Heart left ventricle (tissue), 16 donors: ENCODE measurements at places on chromosomes 1 and 21. TPM values are rescaled to one million over a fixed set of nuclear protein-coding genes. Genes with fewer than 3 reads are reported as not detected.

HSPB7 gene
- 4,537 TPM for total RNA-seq

RNF11 gene
- total RNA-seq, result 138 TPM

DNA sequence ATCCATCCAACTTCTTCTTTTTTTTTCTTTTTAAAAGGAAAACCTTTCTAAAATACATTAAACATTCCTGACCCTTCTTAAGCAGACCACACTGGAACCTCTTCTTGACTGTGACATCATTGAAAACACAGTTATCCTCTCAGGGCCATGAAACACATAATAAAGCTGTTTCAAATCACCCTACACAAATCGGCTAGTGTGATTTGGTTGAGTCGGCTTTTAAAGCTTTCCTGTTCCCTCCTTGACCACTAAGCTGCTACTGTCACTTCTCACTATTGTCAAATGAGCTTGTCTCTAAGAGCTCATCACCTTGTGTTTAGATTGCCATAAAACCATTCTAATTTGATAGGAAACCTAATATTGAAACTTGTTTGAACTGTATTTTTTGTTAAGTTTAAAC, 5.9 kb downstream of the USP24 start:
- no peak overlapping the region for H3K27ac ChIP-seq
- H3K4me3 ChIP-seq, result no peak overlapping the region
- peaks cover 85% of the 10 kb centered on the region for H3K4me1 ChIP-seq

- no peaks in the 10 kb centered on the region for H3K36me3 ChIP-seq
- DNase-seq, result no peak
- no peak overlapping the region for H3K4me3 ChIP-seq
- no peak overlapping the region for H3K27ac ChIP-seq
- H3K4me1 ChIP-seq, result no peaks in the 10 kb centered on the region
Observed at GRCh38 chr1:154822233-154822632, 47.8 kb downstream of the KCNN3 start.

- H3K27ac ChIP-seq, result no peak overlapping the region
- H3K4me3 ChIP-seq, result no peak overlapping the region
- H3K4me1 ChIP-seq, result no peaks in the 10 kb centered on the region
- no peaks in the 10 kb centered on the region for H3K27me3 ChIP-seq
- no peak for DNase-seq
Observed at GRCh38 chr1:39819091-39819812, 30.6 kb upstream of the BMP8B start.

DNA sequence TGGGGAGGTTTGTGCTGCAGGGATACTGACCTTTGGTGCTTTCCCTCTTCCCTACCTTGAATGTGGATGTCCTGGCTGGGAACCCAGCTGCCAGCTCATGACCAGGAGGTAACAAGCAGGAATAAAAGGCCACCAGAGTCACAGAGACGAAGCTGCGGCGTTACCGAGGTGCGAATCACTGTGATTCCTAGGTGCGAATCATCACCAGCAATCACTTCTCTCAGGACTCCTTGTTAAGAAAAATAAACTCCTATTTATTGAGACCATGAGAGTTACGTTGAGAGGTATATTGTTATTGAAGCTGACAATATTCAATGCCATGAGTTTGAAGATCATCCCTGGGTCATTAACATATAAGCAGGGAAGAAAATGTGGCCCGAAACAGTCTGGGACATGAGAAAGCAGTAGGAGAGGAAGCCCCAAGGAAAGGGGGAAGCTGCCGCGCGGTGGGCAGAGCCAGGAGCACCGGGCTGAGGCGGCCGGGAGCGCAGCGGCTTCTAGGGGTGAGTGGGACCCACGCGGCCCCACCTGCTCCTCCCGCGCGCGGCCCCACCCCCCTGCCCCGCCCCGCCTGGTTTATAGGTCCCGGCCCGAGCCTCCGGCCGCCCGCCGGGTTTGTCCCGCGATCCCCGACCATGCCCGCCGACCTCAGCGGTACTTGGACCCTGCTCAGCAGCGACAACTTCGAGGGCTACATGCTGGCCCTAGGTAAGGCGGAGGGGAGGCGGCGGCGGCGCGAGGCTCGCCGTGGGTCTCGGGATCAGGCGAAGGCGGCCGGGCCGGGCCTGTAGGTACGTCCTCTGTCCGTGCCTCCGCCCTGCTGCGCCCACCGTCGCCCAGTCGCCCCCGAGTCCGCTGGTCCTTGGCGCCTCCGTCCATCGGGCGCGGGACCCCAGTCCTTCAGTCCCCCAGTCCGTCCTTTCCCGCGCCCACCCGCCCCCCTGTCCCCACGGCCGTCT, at the start of gene RBP7:
TSS of gene RBP7 (plus strand) at position 605 of the 959 bp plus-strand sequence. CDS start at position 636, 31 bp downstream.
- H3K4me1 ChIP-seq, result no peaks in the 10 kb centered on the region
- H3K36me3 ChIP-seq, result no peaks in the 10 kb centered on the region
- peak; percentile 42 for DNase-seq

DNA sequence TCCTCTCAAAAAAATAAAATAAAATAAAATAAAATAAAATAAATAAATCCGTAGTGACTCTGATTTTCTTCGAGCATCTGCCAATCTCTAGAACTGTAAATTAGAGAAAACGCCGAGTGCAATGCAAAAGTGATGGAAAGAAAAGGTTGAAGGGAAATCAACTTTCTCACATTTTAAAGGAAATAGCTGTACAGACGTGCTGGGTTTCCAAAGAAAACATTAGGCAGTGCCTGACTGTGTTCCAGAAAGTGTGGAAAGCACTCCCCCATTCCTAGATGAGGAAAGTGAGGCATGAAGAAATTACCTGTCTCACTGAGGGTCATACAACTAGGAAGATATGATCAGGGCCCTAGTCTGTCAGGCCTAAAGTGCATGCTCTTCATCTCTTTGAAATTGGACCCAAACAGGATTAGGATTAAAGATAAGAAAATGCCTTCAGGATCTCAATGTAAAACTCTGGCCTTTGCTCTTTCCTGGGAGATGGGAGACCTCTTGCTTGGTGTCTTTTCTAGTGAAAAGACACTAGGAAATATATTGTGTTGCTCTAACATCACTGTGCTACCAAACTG, 1.8 kb upstream of the PTPN14 start:
- H3K27ac ChIP-seq, result no peak overlapping the region
- DNase-seq, result no peak
- no peak overlapping the region for H3K4me3 ChIP-seq
- peaks cover 25% of the 10 kb centered on the region for H3K4me1 ChIP-seq

DNA sequence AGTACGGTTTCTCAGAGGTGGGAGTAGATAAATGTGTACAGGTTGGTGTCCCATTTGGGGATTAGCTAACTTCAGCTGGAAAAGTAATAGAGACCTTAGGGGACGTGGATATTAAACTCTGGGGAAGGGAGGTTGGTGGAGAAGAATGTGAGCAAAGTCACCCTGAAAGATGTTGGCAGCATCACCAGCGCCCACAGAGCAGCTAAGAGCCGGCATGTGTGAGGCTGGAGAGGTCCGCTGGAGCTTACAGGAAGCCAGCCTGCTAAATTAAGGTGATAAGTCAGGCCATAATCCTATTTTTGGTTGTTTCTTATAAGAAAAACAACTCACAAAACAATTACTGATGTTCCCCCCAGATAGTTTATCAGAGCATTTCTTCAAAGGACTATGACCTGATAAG, 12.2 kb downstream of the PTGFRN start:
- DNase-seq, result no peak
- no peaks in the 10 kb centered on the region for H3K27me3 ChIP-seq
- no peak overlapping the region for H3K27ac ChIP-seq
- peaks cover 4% of the 10 kb centered on the region for H3K36me3 ChIP-seq
- H3K4me3 ChIP-seq, result no peak overlapping the region

DNA sequence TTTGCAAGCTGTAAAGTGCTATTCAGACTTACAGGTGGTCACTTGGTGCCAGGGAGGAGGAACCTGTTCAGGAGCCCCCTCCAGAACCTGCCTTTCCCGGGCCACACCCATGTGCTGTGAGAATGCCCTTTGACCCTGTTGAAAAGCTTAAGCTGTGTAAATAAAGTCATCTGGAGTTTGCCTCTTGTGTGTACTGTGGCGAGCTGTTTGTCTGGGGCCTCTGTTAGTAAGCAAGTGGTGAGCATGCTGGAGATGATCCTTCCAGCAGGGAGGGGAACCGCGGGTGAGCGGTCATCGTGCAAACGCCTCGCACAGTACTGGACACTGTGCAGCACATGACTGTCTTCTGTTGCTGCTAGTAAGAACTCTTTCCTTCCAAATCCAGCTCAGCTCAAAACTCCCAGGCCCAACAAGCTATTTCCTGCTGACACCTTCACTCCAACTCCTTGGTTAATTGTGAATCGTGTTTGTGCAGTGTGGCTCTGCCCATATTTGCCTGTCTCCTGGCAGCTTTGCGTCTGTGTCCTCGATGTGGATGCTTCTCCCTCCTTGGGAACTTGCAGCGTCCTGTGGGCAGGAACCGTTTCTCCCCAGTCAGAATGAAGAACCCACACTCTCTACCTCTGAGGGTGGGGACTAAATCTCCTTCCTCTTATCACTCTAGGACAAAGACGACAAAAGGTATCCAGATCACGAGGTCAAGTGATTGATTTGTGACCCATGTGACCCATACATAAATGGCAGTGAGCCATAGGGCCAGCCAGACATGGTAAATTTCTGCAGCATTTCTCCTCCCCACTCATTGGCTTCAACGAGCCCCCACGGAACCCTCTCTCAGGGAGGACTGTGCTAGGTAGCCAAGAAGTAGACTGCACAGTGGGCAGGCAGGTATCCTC, 13.9 kb upstream of the BTG2 start:
- no peak overlapping the region for H3K4me3 ChIP-seq
- H3K27ac ChIP-seq, result peak overlapping the region; percentile 91
- H3K4me1 ChIP-seq, result peaks cover 28% of the 10 kb centered on the region
- no peaks in the 10 kb centered on the region for H3K27me3 ChIP-seq

DNA sequence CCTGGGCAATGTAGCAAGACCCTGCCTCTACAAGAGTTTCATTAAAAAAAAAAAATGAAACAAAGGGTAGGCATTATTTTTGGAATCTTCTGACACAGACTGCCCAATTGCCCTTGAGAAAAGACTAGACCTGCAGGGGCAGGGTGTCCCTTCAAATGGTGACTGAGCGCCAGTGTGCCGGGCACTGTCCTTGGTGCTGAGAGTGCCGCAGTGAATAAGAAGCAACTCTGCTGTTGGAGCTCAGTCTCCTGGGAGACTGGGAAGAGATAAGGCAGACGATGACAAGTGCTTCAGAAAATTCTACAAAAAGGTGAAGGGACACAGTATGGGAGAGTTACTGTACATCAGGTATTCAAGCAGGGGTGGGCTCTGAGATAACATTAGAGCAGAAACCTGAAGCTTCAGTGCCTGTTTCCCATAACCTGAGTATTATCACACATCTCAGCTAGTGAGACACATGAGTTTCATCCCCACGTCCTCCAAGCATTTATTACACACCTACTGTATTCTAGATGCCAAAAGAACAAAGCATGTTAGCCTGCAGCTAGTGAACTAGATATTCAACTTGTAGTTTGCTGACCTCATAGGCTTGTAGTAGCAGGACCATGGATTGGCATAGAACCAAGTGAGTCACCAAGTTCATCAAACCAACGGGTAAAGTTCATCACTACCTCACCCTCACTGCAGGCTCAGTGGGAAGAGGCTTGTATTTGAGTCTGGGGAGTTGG, 18.4 kb upstream of the RPL11 start:
- H3K4me1 ChIP-seq, result no peaks in the 10 kb centered on the region
- peak; percentile 49 for DNase-seq
- no peak overlapping the region for H3K27ac ChIP-seq
- no peak overlapping the region for H3K4me3 ChIP-seq
